ENCODE measurements at places on chromosomes 6 and 20. TPM values are rescaled to one million over a fixed set of nuclear protein-coding genes. Genes with fewer than 3 reads are reported as not detected.

The SAMD10 gene
- 4.3 TPM for total RNA-seq

The LHFPL5 gene
- not detected for total RNA-seq

The BTN1A1 gene
- not detected for total RNA-seq

- H3K27ac ChIP-seq, result no peak overlapping the region
- H3K4me3 ChIP-seq, result no peak overlapping the region
- no peaks in the 10 kb centered on the region for H3K4me1 ChIP-seq
- DNase-seq, result no peak
- H3K27me3 ChIP-seq, result no peaks in the 10 kb centered on the region
Observed at GRCh38 chr6:25329161-25329817, 50.1 kb downstream of the CARMIL1 start.

DNA sequence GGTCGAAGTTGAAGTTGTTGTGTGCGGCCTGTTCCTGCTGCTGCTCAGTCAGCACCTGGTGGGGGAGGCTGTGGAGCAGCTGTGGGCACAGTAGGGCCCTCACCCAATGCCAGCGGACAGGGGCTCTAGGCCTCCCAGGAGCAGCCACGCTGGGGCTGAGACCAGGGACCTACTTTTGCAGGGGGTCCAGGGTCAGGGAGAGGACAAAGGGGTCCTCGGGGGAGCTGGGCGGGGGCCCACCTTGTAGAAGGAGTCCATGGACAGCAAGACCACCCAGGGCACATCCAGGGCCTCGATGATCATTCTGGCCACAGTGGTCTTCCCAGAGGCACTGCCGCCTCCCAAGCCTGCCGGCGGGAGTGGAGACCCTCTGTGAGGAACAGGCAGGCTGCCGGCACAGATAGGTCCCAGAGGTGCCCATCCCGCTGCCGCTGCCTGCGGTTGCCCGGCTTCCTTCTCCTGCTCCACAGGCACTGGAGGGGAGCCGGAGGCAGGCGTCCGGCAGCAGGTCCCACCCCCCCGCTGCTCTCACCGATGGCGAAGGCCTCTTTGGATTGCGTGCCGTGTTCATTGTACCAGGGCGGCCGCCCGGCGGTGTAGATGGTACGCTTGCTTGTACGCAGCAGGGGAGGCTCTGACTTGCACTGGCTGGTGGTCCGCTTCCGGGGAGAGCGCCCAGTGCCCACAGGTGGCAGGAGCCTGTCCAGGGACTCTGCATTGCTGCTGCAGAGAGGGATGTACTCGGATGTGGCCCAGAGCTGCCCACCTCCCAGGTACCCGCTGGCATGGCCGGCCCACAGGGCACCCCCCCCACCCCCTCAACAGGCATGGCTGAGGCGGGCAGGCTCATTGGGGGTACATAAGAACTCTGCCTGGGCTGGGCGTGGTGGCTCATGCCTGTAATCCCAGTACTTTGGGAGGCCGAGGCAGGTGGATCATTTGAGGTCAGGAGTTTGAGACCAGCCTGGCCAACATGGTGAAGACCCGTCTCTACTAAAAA lies 10.0 kb downstream of the UCKL1 start:
- peaks cover 3% of the 10 kb centered on the region for H3K36me3 ChIP-seq
- no peak overlapping the region for H3K27ac ChIP-seq
- peaks cover 18% of the 10 kb centered on the region for H3K4me1 ChIP-seq
- DNase-seq, result no peak

DNA sequence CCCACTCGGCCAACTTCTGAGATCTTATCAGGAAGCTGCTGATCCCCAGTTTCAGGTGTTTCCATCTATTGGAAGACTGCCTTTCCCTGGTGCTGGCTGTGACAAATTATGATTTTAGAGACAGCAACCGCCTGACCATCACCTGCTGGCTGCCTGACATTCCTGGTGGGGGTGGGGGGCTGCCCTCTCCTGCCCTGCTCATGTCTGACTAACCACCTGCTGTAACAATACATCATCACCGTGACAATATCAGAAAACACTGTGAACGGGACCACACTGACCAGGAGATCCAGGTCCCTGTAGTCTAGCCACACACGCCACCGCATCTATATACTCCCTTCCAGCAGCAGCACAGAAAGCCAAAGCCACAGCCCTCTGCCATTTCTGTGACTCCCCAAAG lies 537.5 kb downstream of the QKI start:
- H3K4me1 ChIP-seq, result peaks cover 22% of the 10 kb centered on the region
- no peaks in the 10 kb centered on the region for H3K27me3 ChIP-seq
- no peak overlapping the region for H3K4me3 ChIP-seq
- no peak for DNase-seq

DNA sequence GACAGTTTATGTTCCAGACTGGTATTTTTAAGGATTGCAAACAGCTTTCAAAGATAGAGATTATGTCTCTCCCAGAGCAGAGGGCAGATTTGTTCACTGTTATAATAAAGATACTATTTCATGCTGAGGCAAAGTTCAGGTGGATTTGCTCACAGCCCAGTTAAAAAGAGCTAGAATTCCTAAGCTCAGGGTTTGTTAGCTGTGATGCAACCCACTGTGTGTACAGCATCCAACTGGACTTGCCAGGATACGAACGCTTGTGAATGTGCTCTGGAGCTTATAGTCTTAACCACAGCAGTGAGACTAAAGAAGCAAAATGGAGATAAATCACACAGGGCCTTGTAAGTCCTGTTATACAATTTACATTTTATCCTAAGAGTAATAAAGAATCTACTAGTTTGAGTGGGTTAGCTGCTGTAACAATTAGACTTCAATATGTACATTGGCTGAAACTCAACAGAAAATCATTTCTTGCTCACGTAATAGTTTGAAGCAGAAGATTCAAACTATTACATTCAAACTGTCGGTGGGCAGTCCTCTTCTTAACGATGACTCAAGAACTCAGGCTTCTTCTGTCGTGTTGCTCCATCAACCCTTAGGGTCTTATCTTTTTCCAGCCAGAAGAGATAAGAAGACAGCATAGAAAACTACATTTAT lies 204.0 kb upstream of the PLN start:
- H3K27ac ChIP-seq, result no peak overlapping the region
- no peaks in the 10 kb centered on the region for H3K4me1 ChIP-seq
- no peaks in the 10 kb centered on the region for H3K36me3 ChIP-seq
- H3K27me3 ChIP-seq, result no peaks in the 10 kb centered on the region
